ENCODE measurements at places on chromosomes 11 and 22.

DNA sequence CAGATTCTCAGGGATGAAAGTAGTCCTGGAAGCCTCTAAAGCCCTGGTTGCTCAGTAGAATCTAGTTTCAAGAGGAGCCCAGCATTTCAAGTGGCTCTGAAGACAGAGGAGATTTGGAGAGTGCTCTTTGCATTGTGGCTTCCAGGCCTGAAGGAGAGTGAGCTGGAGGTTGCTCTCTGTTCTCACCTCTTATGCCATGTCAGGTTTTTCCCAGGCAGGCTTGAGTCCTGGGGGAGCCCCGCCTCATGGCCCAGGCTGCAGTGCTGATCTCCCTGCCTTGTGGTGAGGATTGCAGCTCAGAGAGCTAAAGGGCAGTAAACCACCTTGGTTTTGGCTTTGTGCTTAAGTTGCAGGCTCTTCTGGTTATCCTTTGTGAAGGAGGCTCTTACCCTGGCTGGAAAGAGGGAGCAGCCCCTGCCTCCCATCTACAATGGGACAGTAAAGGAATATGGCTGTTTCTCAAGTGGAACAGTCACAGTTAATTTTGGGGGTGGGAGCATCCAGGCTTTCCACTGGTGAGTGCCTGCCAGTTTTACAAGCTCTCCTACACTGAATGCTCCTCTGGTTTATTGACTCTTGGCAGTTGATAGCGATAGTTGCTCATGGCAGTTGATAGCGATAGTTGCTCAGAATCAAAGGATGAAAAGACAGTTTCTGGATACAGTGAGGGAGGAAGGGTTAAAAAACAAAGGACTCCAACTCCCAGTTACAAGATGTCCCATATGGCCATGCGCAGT lies 32.6 kb downstream of the RCOR2 start:
- no peak for DNase-seq

- no peak for DNase-seq
Observed at GRCh38 chr11:6637871-6638270, 17.7 kb downstream of the DCHS1 start.

DNA sequence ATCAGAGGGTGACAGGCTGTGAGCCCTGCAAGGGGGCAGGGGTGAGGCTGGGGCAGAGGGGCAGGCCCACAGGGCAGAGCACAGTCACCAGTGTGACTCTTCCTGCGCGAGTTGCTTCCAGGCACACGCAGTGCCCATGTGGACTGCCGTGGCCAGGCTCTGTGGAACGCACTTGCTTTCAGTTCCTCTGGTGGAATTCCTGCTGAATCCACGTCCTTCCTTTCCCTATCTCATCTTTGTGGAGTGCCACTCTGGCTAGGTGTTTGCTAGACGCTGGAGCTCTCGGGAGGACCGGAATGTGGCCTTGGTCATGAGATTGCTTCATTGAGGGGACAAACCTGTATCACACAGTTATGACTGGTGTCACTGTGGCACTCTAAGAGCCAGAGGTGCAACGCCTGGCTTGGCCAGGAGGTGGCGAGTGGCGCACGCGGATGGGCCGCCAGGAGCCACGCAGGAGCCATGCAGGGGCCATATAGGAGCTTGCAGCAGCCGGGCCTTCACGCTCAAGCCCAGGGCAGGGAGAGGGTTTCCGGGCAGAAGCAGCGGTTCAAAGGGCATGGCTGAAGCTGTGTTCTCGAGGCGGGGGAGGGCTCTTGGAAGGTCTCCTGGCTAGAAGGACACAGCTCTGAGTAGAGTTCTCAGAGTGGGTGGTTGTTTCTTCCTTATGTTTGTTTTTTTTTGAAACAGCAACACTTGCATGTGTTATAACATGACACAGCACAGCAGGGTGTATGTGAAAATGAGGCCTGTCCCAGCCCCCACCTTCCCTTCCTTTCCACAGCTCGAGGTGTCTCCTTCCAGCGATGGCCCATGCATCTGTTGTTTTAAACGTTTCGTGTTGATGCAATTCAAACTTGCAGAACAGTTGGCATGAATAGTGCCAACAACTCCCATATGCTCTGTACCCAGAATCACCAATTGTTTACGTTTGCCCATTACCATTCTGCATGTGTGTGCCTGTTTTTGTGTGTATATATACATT lies 36.2 kb downstream of the TBC1D22A start:
- peak; percentile 81 for DNase-seq

DNA sequence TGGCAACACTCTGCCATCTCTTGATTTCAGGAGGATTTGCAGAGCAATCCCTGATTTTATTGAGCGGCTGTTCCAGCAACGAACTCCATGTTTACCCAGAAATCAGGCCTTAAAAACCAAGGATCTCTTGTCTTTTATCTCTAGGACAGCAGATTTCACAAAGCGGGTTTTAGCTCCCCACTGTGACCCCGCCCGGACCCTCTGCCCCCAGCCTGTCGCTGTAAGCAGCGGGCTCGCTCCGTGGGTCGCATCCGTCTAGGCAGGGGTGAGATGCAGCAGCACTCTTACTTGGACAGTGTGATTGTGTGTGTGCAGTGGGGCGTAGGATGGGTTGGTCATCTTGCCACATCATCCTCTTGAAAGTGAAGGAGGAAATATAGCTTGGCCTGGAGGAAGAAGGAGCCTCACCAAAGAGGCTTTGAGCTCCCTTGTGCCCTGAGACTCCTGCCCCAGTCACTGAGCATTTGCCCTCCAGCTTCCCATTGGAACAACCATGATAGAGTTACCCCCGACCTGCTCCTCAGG lies 189.2 kb upstream of the TBCEL start:
- no peak for DNase-seq
